Fibroblast of villous mesenchyme (primary cell): ENCODE measurements at places on chromosomes 5 and 9. TPM values are rescaled to one million over a fixed set of nuclear protein-coding genes. Genes with fewer than 3 reads are reported as not detected.
A peak's percentile ranks its signal among the peaks of the same experiment; 100 is the strongest.

STK32A gene
- 0.97 and 2.2 TPM in 2 replicates for total RNA-seq

- peak; percentile 82 for DNase-seq
Observed at GRCh38 chr5:142959683-142960657, 189.8 kb downstream of the ARHGAP26 start.

GRCh38 chr5:133709209-133709725 is 96.9 kb upstream of the FSTL4 start:
- DNase-seq = peak; percentile 1

GRCh38 chr5:176906126-176906525 is 7.0 kb upstream of the HK3 start:
- DNase-seq = no peak

- no peak for DNase-seq
Observed at GRCh38 chr9:133685653-133686609, 49.8 kb downstream of the DBH start.

DNA sequence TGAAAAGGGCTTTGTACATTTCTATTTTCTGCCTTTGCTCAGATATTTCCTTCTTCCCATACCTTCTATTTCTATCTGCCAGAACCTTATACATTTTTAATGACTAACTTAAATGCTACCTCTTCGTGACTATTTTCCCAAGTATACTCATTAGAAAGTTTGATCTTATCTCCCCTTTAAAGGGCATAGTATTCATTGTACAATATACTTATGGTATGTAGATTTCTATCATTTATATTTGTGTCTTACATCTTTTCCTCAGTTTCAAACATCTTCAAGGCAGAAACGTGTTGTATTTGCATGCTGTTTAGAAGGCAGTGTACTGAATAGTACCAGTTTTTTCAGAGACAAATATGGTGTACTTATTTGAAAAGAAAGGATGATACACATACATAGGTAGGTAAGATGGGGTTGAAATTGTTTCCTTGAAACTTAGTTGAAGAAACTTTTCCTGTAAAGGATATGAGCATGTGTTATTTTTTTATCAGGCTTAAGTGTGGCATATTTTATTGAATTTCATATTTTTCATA is 518.1 kb upstream of the NUDT12 start:
- no peak for DNase-seq

GCNT4 gene
- 10.6 and 46.2 TPM in 2 replicates for total RNA-seq

DNA sequence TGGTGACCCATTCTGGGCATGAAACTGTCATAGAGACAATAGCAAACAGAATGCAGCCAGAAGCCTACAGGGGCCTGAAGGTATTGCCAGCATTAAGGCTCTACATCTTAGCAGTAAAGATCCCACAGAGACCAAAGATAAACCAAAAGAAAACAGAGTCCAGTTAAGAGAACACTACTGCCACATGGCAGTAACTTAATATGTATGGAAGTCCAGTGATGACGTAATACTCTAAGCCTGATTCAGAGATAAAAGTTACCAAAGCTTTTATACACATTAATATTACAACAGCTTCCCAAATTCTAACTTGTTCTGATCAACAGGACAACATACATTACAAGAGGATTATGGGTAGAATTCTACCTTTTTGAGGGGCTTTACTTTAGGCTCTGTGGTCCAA is 371.5 kb downstream of the PRELID2 start:
- DNase-seq = peak; percentile 44

GRCh38 chr5:101160002-101160401 is 256.9 kb upstream of the ST8SIA4 start:
- no peak for DNase-seq

DNA sequence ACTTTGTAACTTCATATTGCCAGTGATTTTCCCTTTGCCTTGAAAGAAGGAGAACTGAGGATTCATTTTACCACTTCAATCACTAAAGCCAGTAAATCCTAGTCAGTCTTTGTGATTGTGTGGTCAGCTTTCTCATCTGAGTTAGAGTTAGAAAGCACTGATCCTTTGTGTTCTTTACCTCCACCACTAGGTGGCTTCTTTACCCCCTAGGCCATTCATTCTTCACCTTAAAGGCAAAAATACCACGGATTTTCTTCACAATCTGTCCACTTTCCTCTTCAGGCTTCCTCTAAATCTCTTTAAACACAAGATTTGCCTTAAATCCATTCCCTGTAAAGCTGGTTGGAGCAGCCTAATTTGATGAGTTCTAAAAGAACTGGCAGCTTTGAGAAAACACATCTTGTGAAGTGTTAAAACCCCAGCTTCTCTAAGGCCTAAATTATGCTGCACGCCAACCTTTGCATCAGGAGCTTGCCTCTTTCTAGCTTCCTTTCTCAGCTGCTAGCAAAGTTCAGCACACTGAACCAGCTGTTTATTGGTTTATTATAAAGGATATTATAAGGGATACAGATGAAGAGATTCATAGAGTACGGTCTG is 20.4 kb downstream of the BDP1 start:
- peak; percentile 17 for DNase-seq

- peak; percentile 51 for DNase-seq
Observed at GRCh38 chr9:125240649-125240999, 519 bp downstream of the HSPA5 start.

SLCO6A1 gene
- under 0.01 and 0.32 TPM in 2 replicates for total RNA-seq

GRCh38 chr5:52743529-52743928 is 44.2 kb upstream of the ITGA1 start:
- DNase-seq = no peak

DNA sequence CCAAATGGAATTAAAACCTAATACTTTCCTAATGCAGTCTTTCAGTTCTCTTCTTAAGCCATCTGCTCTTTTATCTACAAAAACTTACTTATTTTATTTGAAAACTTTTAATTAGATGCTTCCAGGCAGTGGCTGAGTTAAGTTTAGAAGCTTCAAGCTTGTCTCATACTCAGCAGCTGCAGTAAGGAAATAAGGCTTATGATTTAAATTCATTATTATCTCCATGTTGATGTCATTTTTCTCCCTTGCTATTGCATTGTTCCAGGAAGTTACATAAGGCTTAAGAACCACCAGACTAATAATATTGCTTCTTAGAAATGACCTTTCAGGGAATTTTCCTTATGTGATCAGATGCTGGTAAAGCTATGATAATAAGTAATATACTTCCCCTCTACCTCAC is 119.6 kb downstream of the PPP2R2B start:
- no peak for DNase-seq

PRKACG gene
- not detected in 2 replicates for total RNA-seq

EPB41L4A gene
- 0.64 and 0.86 TPM in 2 replicates for total RNA-seq

- DNase-seq = no peak
Observed at GRCh38 chr5:26492906-26493459, 545.4 kb downstream of the CDH9 start.

BSPRY gene
- total RNA-seq = not detected in 2 replicates

- DNase-seq = no peak
Observed at GRCh38 chr5:161189452-161189851, 337.4 kb upstream of the ATP10B start.

GRCh38 chr9:90107040-90107725 is 502.4 kb downstream of the GADD45G start:
- no peak for DNase-seq

GRCh38 chr5:14339468-14339867 is 196.3 kb downstream of the TRIO start:
- DNase-seq = no peak

- DNase-seq = peak; percentile 25
Observed at GRCh38 chr5:179974946-179975712, 67.4 kb upstream of the TBC1D9B start.

DNA sequence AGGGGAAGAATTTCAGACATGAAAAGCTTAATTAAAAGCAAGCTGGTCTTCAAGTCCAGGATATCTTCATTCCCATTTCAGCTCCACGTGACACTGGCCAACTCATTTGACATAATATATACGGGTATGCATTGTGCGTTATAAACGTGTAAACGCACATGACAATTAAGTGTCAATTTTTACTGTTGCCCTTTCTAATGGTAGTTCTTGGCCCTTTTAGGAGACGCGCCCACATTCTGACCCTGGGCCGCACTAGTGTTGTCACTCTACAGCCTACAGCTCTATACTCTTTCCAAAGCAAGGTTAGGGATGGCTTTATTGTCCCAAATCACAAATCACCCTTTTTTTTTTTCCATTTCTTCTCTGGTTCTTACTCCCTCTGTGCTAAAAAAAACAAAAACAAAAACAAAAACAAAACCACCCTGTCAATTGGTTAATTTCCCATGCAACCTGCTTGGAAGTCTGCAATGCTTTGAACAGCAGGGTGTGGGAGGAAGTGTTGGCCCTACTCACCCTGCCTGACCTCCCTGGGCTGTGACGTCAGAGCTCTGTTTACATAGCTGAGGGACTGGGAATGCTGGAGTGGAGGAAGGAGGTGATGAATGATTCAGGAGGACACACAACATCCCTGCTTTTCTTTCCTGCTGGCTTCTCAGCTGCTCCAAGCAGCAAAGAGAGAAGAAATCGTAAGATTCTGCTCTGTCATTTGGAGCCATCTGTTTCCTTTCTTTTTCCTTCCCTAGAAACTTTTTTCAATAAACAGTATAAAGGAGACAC is 19.3 kb downstream of the RFK start:
- DNase-seq = peak; percentile 98

SPATA31A3 gene
- not detected in 2 replicates for total RNA-seq
